Muscle of arm (tissue), 14 donors: ENCODE measurements at places on chromosomes 11 and 22. TPM values are rescaled to one million over a fixed set of nuclear protein-coding genes. Genes with fewer than 3 reads are reported as not detected.

GRCh38 chr11:10490398-10491241 lies 35.6 kb downstream of the AMPD3 start:
- no peak for DNase-seq

The TRPC6 gene
- polyA plus RNA-seq: 21.4 TPM

DNA sequence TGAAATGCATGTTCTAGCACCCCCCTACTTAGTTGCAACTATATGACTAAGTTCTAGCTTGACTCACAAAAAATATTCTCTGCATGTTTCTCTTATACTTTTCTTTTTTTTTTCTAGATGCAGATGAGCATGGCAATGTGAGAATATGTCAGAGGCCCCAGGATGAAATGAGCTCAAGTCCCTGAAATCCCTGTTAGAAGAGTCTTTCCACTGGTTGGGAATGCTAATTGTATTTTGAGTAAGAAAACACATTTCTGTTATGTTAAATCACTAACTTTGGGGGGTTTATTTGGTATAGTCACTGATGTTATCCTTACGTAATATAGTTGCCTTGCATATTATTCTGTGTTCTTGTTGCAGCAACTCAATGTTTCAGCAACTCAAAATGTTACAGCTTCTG lies 306.1 kb upstream of the CCDC179 start:
- no peak for DNase-seq

The OR2AG1 gene
- not detected for polyA plus RNA-seq
